ENCODE measurements at places on chromosomes 7 and 10.

DNA sequence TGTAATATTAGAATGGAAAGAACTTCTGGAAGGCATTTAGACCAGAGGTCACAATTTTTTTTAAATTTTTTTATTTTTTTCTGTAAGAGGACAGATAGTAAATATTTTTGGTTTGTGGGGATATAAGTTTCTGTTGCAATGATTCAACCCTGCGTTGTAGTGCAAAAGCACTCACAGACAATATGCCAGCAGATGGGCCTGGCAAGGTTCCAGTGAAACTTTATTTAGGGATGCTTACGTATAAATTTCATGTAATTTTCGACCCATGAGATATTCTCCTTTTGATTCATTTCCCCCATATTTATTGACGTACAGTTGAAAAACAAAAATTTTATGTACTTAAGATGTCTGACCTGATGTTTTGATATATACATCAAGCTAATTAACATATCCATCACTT lies 72.8 kb upstream of the NMT2 start:
- no peak for DNase-seq

- DNase-seq: no peak
Observed at GRCh38 chr7:33707427-33707826, 197.9 kb upstream of the BMPER start.

GRCh38 chr7:128865303-128865702 lies 2.6 kb downstream of the ATP6V1F start:
- DNase-seq: no peak

DNA sequence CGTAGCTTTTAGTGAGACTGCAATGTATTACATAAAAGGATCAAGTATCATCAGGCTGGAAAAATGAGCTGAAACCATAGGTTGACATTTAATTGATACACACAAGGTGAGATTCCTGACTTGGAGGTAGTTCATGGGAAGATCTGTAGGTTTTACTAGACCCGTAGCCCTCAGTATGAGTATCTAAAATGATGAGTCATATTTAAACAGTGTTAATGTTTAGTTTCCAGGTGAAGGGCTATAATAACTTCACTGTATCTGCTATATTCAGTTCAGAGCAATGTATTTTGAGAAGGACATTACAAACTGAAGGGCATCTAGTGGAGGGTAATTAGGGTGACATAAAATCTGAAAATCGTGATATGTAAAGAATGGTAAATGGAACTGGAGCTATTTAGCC lies 35.0 kb downstream of the ENTPD1 start:
- no peak for DNase-seq

GRCh38 chr7:85600395-85600794 lies 413.5 kb upstream of the SEMA3D start:
- no peak for DNase-seq

DNA sequence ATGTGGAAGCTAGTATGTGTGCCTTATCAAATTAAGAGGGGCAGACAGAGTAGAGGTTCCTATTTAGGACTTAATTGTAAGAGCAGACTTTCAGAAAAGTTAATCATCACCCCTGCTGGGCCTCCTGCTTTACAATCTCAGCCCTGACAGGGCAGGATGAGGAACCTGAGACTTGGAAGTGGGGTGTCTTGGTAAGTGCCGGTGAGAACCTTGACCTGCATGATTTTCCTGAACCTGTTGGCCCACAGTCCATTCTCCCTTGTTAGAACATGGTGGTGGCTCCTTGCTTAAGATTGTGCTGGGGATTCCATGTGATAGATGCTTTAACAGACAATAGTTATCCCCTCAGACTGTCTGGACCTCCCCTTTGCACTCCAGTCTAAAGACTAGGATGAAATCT lies 141.7 kb upstream of the TMEM72 start:
- DNase-seq: no peak

All from NCI-H748 treated with DMSO at 0.1 percent for 48 hours (cell line).